ENCODE measurements at places on chromosomes 2 and 18.

GRCh38 chr2:60067006-60067405 is 486.4 kb downstream of the BCL11A start:
- no peak for DNase-seq

DNA sequence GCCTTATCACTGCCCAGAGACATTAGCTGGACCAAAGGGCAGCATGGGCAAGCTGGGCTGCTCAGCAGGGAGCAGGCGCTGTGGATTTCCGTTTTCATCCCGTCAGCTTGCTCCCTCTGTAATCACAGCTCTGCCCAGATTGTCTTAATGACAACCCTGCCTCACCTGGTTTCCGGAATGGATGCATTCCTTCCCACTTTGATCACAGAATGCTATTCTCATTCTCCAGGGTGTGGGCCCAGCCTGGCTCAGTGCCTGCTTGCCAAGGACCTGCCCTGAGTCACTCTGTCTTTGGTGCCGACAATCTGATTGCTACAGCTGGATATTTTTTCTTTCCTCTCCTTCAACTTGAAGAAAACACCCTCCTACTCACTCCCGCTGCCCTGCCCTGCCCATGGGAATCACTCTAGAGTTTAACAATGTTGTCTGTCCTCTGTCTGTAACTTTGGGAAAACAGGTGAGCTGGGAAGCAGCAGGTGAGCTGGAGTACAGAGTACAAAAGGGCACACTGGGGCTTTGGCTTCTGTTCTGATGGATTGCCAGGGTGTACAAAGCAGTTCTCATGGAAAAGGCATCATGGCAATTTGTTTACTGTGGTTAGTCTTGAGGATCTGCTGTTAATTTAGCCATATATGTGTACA is 27.2 kb upstream of the FAM136A start:
- no peak for DNase-seq

DNA sequence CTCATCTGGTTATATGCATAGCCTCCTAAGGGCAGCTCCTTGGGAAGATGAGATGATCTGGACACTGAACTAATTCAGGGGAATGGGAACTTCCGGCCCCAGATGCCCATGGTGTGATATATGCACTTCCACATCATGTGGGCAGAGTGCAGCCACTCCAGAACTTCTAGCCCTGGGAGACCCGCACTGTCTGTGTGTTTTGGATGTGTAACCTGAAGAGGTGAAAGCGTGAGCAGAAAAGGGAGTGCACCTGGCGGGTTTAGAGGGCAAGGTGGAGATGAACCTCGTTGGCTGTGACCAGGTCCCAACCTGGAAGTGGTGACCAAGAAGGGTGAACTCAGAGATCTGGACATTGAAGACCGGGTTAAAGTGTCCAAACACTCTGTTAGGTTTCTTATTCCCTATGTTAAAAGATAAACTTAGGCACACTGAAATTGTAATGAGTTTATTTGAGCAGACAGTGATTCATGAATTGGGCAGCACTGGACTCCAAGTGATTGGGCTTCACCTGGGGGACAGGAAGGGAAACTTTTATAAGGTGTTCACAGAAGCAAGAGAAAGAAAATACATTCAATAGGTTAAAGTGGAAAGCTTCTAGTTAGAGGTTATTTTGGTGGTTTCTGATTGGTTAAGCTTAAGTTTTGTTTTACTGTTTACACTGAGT is 296.2 kb upstream of the SKOR2 start:
- DNase-seq = no peak

- DNase-seq = no peak
Measured at GRCh38 chr2:176612736-176613135, 343.5 kb downstream of the MTX2 start.

DNA sequence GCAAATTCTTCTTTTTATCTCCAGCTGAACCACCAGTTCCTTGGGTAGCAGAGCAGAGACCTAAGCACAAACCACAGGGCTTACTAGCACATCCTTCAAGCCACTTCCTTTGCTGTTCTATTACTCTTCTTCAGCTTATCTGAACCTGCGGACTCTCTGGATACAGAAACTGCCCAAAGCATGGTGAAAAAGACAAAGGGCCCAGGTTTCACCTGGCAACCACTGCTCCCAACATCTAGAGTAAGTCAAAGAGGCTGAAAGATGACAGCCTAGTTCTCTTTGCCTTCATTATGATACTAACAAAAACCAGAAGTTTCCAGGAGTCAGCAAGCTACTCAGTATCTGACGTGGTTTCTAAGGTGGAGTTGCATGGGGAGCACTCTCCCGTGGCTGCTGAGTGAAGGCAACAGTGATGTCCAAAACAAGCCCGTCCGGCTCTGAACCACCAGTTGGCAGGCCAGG is 43.4 kb downstream of the KANSL3 start:
- no peak for DNase-seq

GRCh38 chr18:61651880-61652268 is 240.9 kb downstream of the RNF152 start:
- no peak for DNase-seq

DNA sequence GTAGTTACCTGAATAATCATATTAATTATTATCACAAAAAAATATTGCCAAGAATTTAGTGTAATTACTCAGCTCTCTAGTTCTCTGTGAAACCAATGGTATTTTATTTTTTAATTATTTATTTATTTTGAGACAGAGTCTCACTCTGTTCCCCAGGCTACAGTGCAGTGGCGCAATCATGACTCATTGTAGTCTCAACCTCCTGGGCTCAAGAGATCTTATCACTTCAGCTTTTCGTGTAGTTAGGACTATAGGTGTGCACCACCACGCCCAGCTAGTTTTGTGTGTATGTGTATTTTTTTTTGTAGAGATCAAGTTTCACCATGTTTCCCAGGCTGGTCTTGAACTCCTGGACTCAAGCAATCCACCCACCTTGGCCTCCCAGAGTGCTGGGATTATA is 440.4 kb upstream of the CDH20 start:
- DNase-seq = no peak

DNA sequence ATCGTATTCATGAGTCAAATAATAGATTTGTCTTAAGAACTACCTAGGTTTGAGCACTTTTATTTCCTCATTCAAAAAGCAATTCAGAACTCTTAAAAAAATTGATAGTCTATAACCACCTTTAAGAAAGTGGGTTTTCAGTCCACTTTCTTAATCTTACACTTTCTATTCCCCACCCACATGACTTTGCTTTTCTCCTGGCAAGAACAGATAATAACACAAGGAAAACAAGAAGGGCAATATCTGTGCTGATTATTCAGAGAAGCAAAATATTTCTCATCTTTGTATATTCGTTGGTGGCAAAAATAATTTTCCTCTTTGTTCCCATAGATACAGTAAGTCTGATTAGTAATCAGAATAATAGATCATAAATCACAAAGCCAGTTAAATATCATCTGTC is 130.6 kb upstream of the DNAJC10 start:
- no peak for DNase-seq

- no peak for DNase-seq
Measured at GRCh38 chr2:85901155-85901554, 12.4 kb upstream of the ST3GAL5 start.

- DNase-seq = no peak
Measured at GRCh38 chr2:176967911-176968450, 244.6 kb upstream of the HNRNPA3 start.

- no peak for DNase-seq
Measured at GRCh38 chr2:85481818-85482777, 56.9 kb upstream of the MAT2A start.

Data from activated CD4-positive, alpha-beta T cell treated with anti-CD3 and anti-CD28 coated beads for 4 hours (primary cell).